Lung microvascular endothelial cell (primary cell): ENCODE measurements at places on chromosomes 6 and 20.

DNA sequence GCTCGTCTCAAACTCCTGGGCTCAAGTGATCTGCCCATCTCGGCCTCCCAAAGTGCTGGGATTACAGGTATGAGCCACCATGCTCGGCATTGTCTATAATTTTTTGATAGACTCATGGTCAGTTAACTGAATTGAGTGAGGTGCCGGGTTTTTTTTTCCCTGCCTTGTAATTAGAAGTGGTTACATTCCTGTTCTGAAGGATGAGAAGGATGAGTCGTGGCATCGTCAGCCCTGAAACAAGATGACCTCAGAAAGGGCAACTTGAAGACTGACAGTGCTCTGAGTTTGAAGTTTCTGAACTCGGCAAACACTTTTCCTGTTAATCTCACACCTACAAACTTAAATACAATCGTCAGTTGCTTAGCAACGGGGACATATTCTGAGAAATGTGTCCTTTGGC lies 158.7 kb upstream of the PDE10A start:
- DNase-seq = no peak

- no peak for DNase-seq
Observed at GRCh38 chr20:33662172-33662571, at the start of gene C20orf144. C20orf144 (plus strand) TSS chr20:33662327; CDS start chr20:33662346, 19 bp downstream.

DNA sequence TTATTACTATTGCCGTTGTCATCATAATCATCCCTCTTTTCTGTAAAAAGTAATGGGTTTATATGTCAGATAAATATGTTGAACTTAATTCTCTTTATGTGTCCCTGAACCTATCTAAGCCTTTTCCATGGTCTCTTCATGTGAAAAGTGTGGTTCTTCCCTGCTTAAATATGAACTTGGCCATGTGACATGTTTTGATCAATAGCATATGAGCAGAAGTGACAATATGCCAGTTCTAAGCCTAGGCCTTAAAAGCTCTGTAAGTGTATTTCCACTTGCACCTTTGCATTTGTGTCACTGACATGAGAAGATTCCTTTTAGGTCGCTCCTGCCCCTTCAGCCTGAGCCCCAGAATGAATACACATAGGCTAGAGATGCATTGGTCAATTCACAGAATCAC lies 188.4 kb upstream of the CCN2 start:
- no peak for DNase-seq

GRCh38 chr6:18240230-18240629 lies 24.1 kb downstream of the DEK start:
- no peak for DNase-seq

DNA sequence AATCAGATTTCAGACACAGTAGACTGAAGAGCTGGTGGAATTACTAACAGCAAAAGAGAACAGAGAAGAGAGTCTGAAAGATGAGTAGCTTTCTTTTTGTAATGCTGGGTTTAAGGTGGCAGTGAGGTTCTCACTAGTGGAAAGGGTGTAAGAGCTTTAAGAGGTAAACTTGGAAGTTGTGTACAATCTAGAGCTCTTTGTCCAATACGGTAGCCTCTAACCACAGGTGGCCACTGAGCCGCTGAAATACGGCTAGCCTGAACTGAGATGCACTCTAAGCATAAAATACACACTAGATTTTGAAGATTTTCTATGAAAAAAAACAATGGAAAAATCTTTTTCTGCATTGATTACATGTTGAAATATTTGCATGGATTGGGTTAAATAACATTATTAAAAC lies 4.0 kb downstream of the ELOVL2 start:
- DNase-seq = no peak

DNA sequence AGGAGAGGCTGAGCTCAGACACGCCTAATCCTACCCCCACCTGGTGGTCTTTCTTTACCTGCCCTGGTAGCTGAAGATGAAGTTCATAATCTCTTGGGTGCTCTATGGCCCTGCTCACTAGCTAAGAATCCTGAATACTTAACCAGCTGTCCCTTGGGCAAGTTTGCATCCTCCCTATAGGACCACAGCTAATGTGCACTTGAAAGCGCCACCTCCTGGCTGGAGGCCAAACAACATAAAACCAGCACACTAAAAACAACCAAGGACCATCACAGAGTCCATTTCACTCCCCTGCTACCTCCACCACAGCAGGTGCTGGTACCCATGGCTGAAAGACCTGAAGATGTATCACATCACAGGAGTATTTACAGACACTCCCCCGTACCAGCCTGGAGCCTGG lies 155.5 kb upstream of the SLC24A3 start:
- no peak for DNase-seq

DNA sequence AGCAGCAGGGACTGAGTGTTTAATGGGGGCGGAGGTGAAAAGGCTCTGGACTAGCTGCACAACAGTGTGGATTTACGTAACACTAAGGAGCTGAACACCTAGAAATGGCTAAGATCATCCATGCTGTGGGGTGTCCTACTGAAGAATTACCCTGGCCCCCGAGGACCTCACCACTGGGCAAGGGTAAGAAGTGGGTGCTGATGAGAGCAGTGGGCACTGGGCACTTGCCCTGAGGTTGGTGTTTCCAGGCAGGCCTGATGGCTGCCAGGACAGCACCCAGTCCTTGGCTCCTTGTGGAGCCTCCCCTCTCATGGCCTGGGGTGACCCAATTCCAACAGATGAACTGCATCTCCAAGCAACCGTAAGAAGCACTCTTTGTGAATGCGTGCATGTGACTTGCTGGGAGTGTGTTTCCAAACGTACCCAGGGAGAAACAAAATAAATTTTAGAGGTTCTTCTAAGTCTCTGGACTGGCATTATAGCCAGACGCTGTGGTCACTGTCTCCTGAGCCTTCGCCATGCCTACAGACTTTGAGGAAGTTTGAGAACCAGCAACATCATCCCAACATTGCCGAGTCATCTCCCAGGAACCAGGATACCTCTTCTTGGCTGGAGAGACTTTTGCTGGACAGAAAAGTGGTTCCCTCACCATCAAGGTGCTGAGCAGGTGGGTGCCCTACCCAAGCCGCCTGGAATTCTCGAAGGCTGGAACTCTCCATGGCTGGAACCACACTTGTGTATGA lies 245.9 kb downstream of the ERMARD start:
- DNase-seq = no peak

- no peak for DNase-seq
Observed at GRCh38 chr6:87664921-87665485, 37.0 kb downstream of the AKIRIN2 start.

DNA sequence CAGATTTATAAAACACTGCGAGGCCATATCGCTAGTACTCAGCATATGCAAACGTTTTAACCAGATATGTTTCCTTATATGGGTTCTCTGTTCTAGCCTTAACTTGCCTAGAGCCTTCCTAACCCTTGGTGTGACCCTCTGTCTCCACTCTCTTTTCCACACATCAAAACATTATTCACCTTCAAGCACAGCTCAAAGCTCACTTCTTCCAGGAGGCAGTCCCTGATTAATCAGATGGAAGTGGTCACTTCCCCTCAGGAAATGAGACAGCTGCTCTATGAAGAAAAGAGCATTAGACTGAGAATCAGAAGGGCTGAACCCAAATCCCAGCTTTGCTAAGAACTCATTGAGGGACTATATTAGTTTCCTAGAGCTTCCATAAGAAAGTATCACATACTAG lies 39.8 kb upstream of the SLC17A4 start:
- DNase-seq = no peak

GRCh38 chr6:55916188-55916587 lies 40.8 kb upstream of the BMP5 start:
- DNase-seq = no peak

DNA sequence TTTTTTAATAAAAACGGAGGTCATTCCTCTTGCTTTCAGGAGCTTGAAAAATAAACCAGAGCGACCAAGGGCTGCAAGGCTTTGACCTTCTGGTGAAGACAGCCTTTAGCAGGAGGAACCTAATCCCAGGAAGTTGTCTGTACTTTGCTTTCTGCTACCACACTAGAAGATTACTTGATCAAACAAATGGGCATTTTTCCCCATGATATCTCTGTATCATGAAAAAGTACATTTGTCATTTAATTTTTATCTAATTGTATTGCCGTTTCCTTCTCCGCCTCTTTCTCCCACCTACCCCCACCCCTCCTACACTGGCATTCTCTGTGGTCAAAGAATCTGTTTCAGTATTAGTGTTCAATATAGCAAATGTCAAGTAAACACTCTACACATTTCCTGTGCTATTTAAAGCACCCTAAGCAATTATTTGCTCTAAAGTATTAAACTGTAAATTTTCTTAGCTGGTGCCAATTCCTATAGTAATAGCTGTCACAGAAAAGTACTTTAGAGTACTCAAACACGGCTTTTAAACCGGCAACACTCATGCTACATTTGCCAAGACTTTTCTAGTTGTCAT lies 29.7 kb downstream of the ATXN1 start:
- DNase-seq = no peak
